ENCODE measurements at places on chromosomes 6 and 20.

GRCh38 chr6:149132336-149132735 lies 185.2 kb upstream of the TAB2 start:
- no peak overlapping the region for H3K27ac ChIP-seq
- no peak overlapping the region for H3K4me3 ChIP-seq
- H3K36me3 ChIP-seq, result no peaks in the 10 kb centered on the region
- H3K27me3 ChIP-seq, result no peaks in the 10 kb centered on the region
- H3K4me1 ChIP-seq, result peaks cover 28% of the 10 kb centered on the region

DNA sequence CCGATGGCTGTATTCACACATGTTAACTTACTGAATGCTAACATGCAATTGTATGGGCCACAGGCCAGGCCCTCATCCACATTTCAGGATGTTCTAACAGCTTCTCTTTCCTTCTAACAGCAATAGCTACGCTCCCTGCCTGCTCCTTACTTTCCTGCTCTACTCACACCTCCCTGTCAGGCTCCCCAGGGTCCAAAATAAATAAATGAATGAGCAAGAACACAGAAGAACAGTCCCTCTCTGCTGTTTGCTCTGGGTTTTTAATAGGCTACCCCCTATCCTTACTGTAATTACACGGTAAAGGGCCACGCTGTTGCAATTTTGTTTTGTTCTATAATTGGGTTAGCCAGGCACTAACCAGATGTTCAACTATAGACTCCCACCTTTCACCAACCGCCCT lies 135.6 kb downstream of the GMDS start:
- no peaks in the 10 kb centered on the region for H3K36me3 ChIP-seq
- H3K27me3 ChIP-seq, result no peaks in the 10 kb centered on the region
- no peak for DNase-seq
- H3K4me3 ChIP-seq, result no peak overlapping the region

GRCh38 chr6:158803733-158804143 lies 15.4 kb downstream of the EZR start:
- no peak for DNase-seq
- peaks cover 85% of the 10 kb centered on the region for H3K4me1 ChIP-seq
- no peak overlapping the region for H3K4me3 ChIP-seq
- peak overlapping the region; percentile 70 for H3K27ac ChIP-seq

DNA sequence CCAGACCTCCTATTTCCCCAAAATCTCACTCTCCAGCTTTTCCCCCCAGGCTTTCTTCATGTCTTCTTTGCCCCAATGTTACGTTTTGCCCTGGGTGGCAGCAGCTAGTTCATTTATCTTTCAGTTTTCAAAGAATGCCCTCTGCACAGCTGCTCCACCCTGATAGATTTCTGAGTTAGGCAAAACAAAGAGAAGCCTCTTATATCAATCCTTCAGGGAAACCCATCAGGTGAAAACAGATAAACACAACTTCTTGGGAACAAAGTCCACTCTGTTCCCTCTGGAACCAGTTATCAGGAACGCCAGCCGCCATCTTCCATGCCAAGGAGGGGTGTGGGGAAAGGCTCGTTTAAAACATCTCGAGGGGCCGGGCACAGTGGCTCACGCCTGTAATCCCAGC lies 34.0 kb downstream of the ZBTB9 start:
- no peak overlapping the region for H3K4me3 ChIP-seq
- no peak overlapping the region for H3K27ac ChIP-seq
- DNase-seq, result no peak
- no peaks in the 10 kb centered on the region for H3K27me3 ChIP-seq
- no peaks in the 10 kb centered on the region for H3K36me3 ChIP-seq

- no peak overlapping the region for H3K4me3 ChIP-seq
- H3K27me3 ChIP-seq, result no peaks in the 10 kb centered on the region
- H3K27ac ChIP-seq, result no peak overlapping the region
- no peaks in the 10 kb centered on the region for H3K36me3 ChIP-seq
- H3K4me1 ChIP-seq, result peaks cover 5% of the 10 kb centered on the region
Measured at GRCh38 chr6:159110013-159110412, 59.2 kb upstream of the FNDC1 start.

GRCh38 chr6:144335914-144336313 lies 50.8 kb downstream of the UTRN start:
- peaks cover 77% of the 10 kb centered on the region for H3K4me1 ChIP-seq
- H3K36me3 ChIP-seq, result no peaks in the 10 kb centered on the region
- H3K27me3 ChIP-seq, result no peaks in the 10 kb centered on the region
- no peak overlapping the region for H3K4me3 ChIP-seq

DNA sequence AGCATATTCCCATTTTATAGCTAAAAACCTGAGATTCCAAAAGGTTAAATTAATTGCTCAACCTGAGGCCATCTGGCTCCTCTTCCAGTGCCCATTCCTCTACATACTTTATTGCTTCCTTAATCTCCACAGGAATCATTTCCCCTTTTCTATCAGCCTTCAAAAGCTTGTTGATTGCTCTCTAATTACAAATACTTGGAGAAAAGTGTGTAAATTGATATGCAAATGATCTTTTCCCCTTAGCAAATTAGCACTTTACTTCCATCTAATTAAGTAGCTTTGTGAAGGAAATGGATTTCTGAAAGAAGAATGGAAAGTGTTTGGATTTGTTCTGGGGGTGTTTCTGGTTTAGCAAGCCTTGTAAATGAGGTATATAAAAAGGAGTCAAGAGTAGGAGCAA lies 323.3 kb downstream of the GRIK2 start:
- no peak overlapping the region for H3K4me3 ChIP-seq
- no peaks in the 10 kb centered on the region for H3K4me1 ChIP-seq
- H3K27me3 ChIP-seq, result no peaks in the 10 kb centered on the region
- H3K36me3 ChIP-seq, result no peaks in the 10 kb centered on the region

DNA sequence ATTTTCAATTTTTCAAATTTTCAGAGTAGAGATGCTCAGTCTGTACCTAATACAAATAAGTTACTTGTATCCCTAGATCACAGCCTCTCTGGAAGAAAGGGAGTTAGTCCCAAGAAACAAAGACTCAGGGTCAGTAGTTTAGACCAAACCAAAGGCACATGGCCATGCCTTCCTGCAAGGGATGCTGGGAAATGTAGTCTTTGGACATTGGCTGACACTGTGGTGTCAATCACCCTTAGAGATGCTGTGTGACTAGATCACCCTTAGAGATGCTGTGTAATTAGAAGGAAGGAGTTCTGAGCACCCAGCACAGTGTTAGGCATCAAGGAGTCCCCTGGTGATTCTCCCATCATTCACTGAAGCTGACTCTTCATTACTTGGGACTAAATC lies 202.1 kb downstream of the NFATC2 start:
- no peak overlapping the region for H3K27ac ChIP-seq
- H3K4me3 ChIP-seq, result no peak overlapping the region
- H3K36me3 ChIP-seq, result no peaks in the 10 kb centered on the region
- no peaks in the 10 kb centered on the region for H3K27me3 ChIP-seq
- no peaks in the 10 kb centered on the region for H3K4me1 ChIP-seq

DNA sequence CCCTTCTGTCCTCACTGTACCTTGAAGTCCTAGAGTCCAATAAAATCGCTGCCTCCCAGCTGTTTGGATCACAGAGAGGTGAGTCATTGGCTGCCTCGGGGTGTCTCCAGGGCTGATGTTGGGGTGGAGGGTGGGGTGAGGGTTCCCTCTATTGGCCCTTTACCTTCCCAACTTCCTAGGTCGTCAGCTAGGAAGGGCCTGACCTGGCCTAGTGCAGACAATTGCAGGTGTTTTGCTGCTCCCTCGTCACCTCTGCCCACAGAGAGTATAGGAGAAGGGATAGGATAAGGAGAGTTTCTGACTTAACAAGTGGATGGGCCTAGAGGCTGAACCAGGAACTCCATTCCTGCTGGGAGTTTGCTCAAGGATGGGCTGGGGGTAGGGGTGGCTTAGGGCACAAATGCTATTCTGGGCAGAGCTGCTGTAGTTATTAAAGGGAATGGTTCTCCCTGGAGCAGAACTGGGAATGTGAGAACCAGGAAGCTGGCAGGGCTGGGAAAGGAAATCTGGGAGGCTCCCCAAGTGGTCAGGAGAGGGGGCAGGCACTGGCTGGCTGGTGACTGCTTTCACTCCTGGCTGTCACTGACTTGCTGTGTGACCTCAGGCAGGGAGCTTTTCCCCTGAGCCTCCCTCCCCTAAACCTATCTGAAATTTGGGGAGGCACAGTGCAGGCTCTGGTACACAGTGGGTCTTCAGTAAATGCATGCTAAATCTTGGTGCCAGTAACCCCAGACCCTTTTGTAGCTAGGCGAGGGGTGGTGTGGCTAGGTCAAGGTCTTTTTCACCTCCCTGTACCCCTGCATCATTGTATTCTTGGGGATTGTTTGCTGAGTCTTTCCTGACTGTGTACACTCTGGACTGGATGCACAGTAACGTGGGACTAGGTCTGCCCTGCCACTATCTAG lies 1.5 kb downstream of the TP53INP2 start:
- no peak for DNase-seq
- H3K27me3 ChIP-seq, result no peaks in the 10 kb centered on the region
- peaks cover 37% of the 10 kb centered on the region for H3K4me1 ChIP-seq
- H3K27ac ChIP-seq, result peak overlapping the region; percentile 99
- H3K4me3 ChIP-seq, result no peak overlapping the region

GRCh38 chr20:61308477-61308774 lies 56.4 kb downstream of the CDH4 start:
- H3K36me3 ChIP-seq, result no peaks in the 10 kb centered on the region
- no peaks in the 10 kb centered on the region for H3K27me3 ChIP-seq
- no peak for DNase-seq
- no peak overlapping the region for H3K4me3 ChIP-seq
- no peaks in the 10 kb centered on the region for H3K4me1 ChIP-seq

- no peaks in the 10 kb centered on the region for H3K36me3 ChIP-seq
- H3K4me1 ChIP-seq, result no peaks in the 10 kb centered on the region
- DNase-seq, result no peak
- H3K27me3 ChIP-seq, result no peaks in the 10 kb centered on the region
- H3K27ac ChIP-seq, result no peak overlapping the region
Measured at GRCh38 chr20:14657266-14658005, 320.0 kb upstream of the FLRT3 start.

- no peak overlapping the region for H3K4me3 ChIP-seq
- no peak for DNase-seq
- no peaks in the 10 kb centered on the region for H3K36me3 ChIP-seq
- no peaks in the 10 kb centered on the region for H3K4me1 ChIP-seq
- H3K27me3 ChIP-seq, result no peaks in the 10 kb centered on the region
Measured at GRCh38 chr6:52536424-52536916, 40.4 kb downstream of the TRAM2 start.

DNA sequence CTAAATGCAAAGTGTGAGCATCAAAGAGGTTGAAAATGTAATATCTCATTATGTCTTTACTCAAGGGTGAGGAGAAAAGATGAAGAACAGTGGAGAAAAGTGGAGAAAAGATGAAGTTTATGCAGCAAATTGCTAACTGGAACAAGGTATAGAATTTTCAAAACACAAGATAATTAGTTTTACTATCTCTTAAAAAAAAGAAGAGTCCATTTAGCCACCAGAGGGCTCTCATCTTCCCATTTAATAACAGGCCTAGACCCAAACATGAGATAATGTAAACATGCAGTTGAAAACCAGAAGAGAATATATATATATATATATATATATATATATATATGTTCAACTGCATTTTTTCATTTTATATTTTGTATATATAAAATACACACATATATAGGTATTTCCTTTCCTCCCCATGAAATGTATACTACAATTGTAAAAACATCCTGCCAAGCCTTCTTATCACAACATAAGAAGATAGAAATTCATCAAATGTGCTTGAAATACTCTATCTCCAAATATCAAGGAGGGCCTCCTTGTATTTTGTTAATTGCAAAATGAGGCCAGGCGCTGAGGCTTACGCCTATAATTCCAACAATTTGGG lies 78.4 kb downstream of the ADTRP start:
- H3K4me3 ChIP-seq, result no peak overlapping the region
- H3K27ac ChIP-seq, result no peak overlapping the region
- DNase-seq, result peak; percentile 34

GRCh38 chr20:51249781-51250180 lies 226.9 kb upstream of the KCNG1 start:
- H3K4me3 ChIP-seq, result no peak overlapping the region
- no peaks in the 10 kb centered on the region for H3K27me3 ChIP-seq
- H3K4me1 ChIP-seq, result no peaks in the 10 kb centered on the region
- no peaks in the 10 kb centered on the region for H3K36me3 ChIP-seq
- DNase-seq, result no peak
- H3K27ac ChIP-seq, result no peak overlapping the region

DNA sequence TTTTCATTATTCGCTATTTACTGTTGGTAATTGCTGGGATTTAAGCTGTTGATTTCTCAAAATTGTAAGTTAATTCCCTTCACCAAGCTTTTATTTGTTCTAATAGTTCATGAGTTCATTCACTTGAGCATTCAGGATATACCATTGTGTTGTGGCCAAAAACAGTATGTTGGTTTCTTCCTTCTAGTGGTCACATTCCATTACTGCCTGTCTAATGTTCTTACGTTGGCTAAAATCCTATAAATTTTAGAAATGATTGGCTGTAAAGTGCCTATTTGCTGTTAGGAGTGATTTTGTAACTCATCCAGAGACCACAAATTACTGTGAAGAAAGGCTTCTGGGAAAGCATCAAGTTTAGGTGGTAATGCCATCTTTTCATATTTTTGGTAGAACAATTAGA lies 76.3 kb downstream of the FARS2 start:
- no peak overlapping the region for H3K27ac ChIP-seq
- no peak overlapping the region for H3K4me3 ChIP-seq
- H3K36me3 ChIP-seq, result no peaks in the 10 kb centered on the region
- no peak for DNase-seq
- no peaks in the 10 kb centered on the region for H3K27me3 ChIP-seq

DNA sequence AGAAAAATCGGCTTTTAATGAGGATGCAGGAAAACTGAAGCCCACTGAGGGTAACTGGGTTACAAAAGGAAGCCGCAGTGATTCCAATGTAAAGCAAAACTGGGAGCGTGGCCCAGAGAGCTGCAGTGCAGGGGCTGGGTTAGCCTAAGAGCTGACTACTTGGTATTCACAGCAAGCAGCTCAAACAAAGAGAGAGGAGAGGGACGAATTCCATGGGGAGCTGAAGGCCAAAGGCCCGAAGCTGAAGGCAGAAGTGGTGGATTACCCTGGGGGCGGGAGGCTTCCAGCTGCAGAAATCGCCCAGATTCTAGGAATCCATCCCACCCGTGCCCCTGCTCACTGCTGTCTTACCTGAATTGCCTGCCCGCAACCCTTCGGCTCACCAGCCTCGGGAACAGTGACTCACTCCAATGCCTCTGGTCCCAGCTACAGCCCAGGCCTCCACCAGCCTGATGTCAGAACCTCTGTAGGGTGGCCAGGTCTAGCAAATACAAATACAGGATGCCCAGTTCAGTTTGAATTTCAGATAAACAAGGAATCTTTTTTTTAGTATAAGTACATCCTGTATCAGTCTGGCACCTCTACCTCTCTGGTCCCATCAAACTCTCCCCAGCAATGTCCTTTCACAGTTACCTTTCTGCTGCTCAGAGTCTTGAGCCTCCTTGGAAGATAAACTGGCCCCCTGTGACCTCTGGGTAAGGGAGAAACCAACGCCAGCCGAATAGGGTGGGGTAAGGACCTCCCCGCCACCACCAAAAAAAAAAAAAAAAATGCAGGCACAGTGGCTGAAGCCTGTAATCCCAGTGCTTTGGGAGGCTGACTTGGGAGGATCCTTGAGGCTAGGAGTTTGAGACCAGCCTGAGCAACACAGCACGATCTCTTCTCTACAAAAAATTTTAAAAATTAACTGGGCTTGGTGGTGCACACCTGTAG lies 14.6 kb upstream of the ZMYND8 start:
- no peaks in the 10 kb centered on the region for H3K4me1 ChIP-seq
- no peak overlapping the region for H3K4me3 ChIP-seq
- no peak overlapping the region for H3K27ac ChIP-seq
- DNase-seq, result no peak
- H3K36me3 ChIP-seq, result no peaks in the 10 kb centered on the region
- no peaks in the 10 kb centered on the region for H3K27me3 ChIP-seq
